Liver (tissue), 10 donors: ENCODE measurements at places on chromosomes 3 and 15. TPM values are rescaled to one million over a fixed set of nuclear protein-coding genes. Genes with fewer than 3 reads are reported as not detected.

The FGF7 gene
- total RNA-seq = 0.33 TPM

GRCh38 chr15:77553695-77554094, 79.0 kb downstream of the LINGO1 start:
- no peak overlapping the region for H3K4me3 ChIP-seq
- no peaks in the 10 kb centered on the region for H3K27me3 ChIP-seq
- no peak for DNase-seq

- DNase-seq = no peak
- H3K4me3 ChIP-seq = no peak overlapping the region
- no peaks in the 10 kb centered on the region for H3K36me3 ChIP-seq
Measured at GRCh38 chr3:160665784-160666526, 11.0 kb upstream of the ARL14 start.

GRCh38 chr3:122298239-122298638, 26.8 kb upstream of the CSTA start:
- no peaks in the 10 kb centered on the region for H3K36me3 ChIP-seq
- H3K4me1 ChIP-seq = peaks cover 3% of the 10 kb centered on the region
- H3K27ac ChIP-seq = no peak overlapping the region
- no peaks in the 10 kb centered on the region for H3K27me3 ChIP-seq
- DNase-seq = no peak

DNA sequence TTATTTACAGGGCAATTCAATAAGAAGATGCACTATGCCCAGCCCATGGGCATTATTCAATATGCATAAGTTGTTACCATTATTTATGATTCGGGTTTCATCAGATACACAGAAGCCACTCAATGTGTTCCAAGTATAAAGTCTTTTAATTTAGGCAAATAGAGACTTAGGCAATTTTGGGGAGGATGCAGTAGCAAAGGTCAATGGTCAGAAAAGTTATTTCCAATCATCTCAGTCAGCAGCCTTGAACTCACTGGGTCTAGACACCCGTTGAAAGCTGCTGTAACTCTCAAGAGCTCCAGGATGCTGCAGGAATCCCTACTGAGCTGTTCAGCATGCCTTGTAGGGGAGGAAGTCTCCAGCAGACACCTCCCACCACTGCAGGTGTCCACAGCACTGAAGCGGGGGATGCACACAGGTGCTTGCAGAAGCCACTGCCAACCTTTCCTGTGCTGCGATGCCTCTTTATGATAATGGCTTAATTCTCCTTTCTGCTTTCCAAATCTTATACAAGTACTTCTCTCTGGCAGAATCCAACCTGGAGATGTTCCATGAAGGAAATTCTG, 155.0 kb upstream of the SUCLG2 start:
- no peak overlapping the region for H3K4me3 ChIP-seq
- no peak for DNase-seq
- H3K4me1 ChIP-seq = peaks cover 9% of the 10 kb centered on the region

DNA sequence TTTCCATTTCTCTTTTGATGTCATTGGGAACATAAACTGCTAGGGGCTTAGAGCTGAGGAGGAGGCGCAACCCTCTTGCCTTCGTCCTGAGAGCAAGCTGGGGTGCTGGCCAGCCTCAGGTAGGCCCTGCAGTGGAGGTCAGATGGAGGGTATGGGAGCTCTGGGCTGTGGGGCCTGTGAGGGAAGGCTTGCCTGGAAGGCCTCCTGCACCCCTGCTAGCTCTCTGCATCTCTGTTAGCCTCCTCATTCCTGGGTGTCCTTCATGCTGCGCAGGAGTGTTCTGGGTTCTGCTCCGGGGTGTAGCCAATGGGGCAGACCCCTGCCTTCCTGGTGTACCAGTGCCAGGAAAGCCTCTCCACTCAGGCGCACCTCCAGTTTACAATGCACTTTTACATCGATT, 11.8 kb downstream of the GP5 start:
- DNase-seq = no peak
- H3K27ac ChIP-seq = no peak overlapping the region
- H3K4me3 ChIP-seq = no peak overlapping the region
- no peaks in the 10 kb centered on the region for H3K27me3 ChIP-seq

DNA sequence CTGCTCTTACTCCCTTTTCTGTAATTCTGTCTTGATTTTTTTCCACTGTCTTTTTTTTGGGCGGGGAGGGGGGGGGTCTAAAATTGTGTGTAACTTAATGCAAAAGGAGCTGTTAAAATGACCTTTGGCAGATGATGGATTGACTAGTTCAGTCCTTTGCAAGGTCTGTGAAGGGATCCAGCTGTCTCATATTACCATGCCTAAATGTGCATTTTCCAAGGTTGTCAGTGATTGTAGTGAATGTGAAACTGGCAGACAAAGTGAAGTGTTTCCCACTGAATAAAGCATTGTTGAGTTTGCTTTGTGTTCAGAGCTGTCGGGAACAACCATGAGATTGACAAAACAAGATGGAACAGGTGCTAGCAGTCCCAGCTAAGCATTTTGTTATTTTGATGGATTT, 110.1 kb upstream of the SKOR1 start:
- no peak overlapping the region for H3K27ac ChIP-seq
- no peaks in the 10 kb centered on the region for H3K4me1 ChIP-seq
- no peaks in the 10 kb centered on the region for H3K27me3 ChIP-seq
- H3K4me3 ChIP-seq = no peak overlapping the region
- H3K36me3 ChIP-seq = no peaks in the 10 kb centered on the region
- DNase-seq = no peak

- no peak overlapping the region for H3K4me3 ChIP-seq
- no peak for DNase-seq
- H3K4me1 ChIP-seq = peaks cover 3% of the 10 kb centered on the region
- no peaks in the 10 kb centered on the region for H3K36me3 ChIP-seq
- H3K27ac ChIP-seq = no peak overlapping the region
Measured at GRCh38 chr3:123457841-123458240, 9.0 kb upstream of the ADCY5 start.

GRCh38 chr3:52456169-52456799, 880 bp downstream of the NISCH start:
- peak overlapping the region; percentile 86 for H3K27ac ChIP-seq
- no peaks in the 10 kb centered on the region for H3K27me3 ChIP-seq
- DNase-seq = no peak
- H3K4me3 ChIP-seq = peak overlapping the region; percentile 88
- peaks cover 18% of the 10 kb centered on the region for H3K4me1 ChIP-seq

- peaks cover 55% of the 10 kb centered on the region for H3K4me1 ChIP-seq
- peak; percentile 48 for DNase-seq
- no peak overlapping the region for H3K4me3 ChIP-seq
- H3K27me3 ChIP-seq = no peaks in the 10 kb centered on the region
- H3K36me3 ChIP-seq = no peaks in the 10 kb centered on the region
Measured at GRCh38 chr3:72150634-72151412, 365.9 kb upstream of the PROK2 start.

GRCh38 chr3:21435871-21436270, 315.1 kb downstream of the ZNF385D start:
- H3K36me3 ChIP-seq = no peaks in the 10 kb centered on the region
- H3K27ac ChIP-seq = no peak overlapping the region
- H3K4me1 ChIP-seq = no peaks in the 10 kb centered on the region
- no peak overlapping the region for H3K4me3 ChIP-seq
- DNase-seq = no peak
